SW 1271 (cell line): ENCODE measurements at places on chromosomes 6 and 20.

- no peak for DNase-seq
Measured at GRCh38 chr6:34072727-34073126, 73.2 kb downstream of the GRM4 start.

GRCh38 chr6:11271228-11272020, 39.0 kb upstream of the NEDD9 start:
- DNase-seq: no peak

DNA sequence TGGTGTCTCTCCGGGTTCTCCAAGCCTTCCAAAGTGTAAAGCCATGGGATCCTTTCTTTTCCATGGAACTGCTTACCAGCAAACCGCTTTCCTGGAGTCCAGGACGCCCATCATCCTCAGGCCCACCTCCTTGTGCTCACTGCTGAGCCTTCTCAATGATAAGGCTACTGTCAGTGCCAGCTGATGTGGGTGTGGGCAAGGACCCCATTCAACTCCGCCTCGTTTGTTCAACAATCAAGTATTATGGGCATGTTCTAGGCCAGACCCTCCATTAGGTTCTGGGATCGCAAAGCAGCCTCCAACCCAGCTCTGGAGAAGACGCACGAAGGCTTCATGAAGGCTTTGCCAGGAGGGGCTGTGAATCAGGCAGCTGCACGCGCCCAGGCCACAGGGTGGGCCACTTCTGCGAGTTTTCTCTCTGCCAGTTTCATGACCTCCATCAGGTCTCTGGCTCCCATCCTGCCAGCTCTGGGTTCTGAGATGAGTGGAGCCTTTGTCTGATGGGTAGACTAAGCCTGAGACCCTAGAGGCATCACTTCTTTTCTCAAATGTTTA, 177.1 kb downstream of the MRPL14 start:
- DNase-seq: no peak

DNA sequence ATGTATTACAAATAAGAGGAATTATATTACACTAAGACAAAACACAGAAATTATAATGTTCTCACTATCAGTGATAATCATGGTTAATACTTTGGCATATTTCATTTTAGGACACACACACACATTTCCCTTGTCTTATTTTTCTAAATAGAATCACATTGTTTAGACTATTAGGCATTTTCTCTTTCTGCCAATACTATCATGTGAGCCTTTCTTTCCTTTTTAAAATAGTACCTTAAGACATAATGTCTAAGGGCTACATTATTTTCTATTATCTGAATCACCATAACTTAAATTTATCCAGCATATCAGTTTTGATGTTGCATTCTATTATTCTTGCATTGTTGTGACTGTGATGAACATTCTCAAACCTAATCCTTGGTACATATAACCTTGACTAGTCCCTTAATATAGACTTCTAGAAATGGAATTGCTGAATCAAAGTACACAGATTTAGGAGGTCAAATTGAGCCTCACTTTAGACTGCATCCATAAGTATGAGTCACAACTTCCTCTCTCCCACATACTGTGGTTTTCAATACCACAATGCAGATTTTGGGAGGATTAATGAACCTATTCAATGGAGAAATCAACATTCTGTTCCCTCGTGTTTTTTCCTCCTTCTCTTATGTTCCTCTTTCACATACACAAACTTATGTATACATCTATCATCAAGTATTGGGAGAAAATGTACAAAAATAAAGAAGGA, 212.6 kb downstream of the MOXD1 start:
- DNase-seq: no peak

GRCh38 chr6:14290772-14291330, 173.3 kb downstream of the CD83 start:
- DNase-seq: no peak

- no peak for DNase-seq
Measured at GRCh38 chr20:17538517-17539170, 7.5 kb upstream of the BFSP1 start.

DNA sequence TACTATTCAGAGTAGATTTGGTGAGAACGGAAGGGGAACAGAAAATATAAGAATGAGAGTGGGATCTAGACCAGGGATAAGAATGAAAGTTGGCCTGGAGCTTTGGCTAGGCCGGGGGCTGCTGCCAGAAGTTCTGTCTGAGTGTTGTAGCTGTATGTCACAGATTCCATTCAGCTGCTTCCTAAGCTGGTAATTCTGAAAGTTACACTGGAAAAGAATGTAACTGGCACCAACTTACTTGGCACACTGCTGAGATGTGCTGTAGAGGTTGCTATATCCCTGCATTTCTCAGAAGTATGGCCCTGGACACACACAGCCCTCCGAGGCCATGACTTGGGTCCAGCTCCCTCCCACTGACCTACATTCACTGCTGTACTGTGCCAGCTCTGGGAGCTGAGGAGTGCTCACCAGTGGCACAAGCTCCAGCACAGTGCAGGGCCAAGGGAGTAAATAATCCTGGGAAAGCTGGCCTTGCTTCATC, 25.8 kb upstream of the TMEM217 start:
- DNase-seq: no peak

GRCh38 chr20:42530191-42530590, 659.5 kb downstream of the PTPRT start:
- no peak for DNase-seq

DNA sequence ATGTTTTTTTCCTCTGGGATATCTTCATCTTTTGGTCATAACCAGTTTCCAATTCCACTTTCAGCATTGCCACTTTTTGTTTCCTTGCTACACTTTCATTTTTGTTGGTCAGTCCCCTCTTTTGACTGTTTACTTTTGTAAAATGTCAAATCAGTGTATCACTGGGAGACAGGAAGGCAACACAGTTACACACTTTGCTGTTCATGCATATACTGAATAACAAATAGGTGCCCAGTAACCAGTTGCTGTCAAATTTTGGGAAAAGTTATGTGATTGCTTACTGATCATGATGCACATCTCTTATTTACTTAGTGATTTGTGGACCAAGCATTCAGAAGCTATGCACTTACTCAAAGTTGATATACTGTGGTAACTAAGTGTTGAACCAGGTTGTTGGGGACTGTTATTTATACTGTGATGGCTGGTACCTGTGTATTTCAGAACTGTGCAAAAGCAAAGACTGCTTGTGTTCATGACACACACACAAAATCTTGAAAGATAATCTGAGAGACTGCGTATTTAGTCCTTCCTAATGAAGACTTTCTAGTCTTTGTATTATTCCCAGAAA, 41.0 kb downstream of the ZNF292 start:
- no peak for DNase-seq

GRCh38 chr6:133542056-133542821, 301.1 kb downstream of the EYA4 start:
- DNase-seq: peak; percentile 21

DNA sequence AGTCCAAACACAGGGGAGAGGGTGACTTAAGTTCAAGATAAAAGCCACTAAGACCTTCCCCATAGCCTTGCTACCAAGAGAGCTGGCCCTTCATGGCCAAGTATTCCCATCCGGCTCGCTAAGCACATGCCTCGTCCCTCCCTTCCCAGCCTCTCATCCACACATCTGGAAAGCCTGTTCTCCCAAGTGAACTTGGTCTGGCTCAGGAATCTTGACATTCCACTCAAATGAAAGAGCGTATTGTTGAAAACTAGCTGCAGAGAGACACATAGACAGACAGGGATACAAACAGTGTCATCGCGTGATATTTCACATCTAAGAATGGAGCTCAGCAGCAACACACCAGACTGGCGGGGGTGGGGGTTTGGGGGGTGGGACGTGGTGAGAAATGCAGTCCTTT, 182.8 kb upstream of the FOXQ1 start:
- no peak for DNase-seq

- no peak for DNase-seq
Measured at GRCh38 chr6:31204751-31205145, 34.3 kb upstream of the POU5F1 start.

GRCh38 chr20:38131588-38132121, 33.4 kb downstream of the TGM2 start:
- DNase-seq: no peak

DNA sequence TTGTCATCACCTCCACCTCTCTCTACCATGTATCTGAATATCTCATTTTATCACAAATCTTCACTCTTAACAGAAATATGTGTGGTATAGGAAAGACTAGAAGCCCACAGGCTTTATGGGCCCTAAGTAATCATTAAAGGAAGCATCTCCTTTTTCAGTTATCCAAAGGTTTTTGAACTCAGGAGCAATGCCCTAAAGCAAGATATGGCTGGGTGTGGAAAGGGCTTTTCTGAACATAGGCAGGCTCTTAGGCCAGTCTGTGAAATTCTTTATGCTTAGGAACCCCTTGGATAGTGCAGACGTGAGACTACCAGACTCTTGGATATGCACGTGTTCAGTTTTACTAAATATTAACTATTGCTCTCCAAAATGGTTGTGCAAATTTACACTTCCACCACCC, 99.5 kb downstream of the ADTRP start:
- no peak for DNase-seq

GRCh38 chr6:127496471-127496870, 22.7 kb downstream of the MTCL3 start:
- peak; percentile 14 for DNase-seq

GRCh38 chr6:42197555-42198362, 3.0 kb upstream of the GUCA1B start:
- no peak for DNase-seq

DNA sequence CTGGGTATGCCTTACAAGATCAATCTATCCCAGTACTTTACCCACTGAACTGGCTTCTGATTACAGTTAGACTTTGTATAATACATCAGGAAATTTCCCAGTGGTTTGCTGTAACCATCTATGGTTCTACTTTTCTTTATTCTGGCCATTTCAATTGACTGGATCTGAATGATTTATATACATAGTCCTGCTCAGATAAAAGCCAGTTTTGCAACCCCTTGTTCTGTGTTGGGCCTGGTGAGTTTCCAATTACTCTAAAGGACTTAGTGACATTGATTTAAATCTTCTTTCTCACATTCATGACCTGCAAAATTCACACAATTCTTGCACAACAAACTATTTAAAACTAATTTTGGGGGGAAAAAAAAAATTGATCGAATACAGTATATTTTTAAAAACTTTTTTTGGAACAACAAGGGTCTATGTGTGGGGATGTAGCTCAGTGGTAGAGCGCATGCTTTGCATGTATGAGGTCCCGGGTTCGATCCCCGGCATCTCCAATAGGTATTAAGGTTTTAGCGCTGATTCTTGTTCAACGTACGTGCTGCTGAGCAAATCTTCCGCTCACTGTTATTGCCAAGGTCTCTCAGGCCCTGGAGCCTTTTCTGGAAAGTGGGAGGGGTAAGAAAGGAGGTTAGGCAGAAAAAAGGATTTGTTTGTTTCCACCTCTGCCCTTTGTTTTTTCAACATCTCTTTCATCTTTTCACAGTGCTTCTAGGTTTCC, 117.5 kb downstream of the GPX5 start:
- peak; percentile 87 for DNase-seq

DNA sequence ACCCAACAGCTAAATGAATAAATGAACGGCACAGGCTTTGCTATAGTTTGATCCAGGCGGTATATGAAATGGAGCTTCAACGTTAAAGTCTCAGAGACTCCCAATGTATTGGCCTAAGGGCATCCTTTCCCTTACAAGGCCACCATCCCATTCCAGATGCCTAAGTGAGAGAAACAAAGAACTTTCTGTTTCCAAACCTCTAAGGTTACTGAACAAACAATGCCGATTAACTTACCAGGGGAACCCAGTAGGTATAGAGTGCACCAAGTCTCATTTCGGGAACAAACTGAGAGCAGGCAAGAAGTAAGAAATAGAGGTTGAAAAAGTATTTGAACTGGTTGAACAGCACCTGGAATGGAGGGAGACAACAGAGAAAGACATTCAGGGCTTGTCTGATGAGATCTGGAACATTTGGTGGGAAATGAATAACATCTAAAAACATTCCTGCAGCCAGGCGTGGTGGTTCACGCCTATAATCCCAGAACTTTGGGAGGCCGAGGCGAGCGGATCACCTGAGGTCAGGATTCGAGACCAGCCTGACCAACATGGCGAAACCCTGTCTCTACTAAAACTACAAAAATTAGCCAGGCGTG, 42.5 kb downstream of the ATP9A start:
- no peak for DNase-seq

DNA sequence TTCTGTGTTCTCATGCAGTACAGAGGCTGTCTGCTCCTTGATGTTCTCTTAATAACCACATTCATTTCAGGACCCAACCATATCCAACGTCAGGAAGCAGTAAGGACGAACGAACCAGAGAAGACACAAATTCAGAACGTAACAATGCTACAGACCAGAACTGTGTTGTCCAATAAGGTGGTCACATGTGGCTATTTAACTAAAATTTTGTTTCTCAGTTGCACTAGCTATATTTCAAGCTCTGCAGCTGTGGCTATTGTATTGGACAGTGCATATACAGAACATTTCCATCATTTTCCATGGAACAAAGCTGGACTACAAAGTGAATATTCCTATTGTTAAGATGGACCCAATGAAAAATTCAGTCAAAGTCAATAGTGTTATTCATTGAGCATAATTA, 27.0 kb downstream of the MAP7 start:
- no peak for DNase-seq

GRCh38 chr20:62900052-62900691, 26.1 kb downstream of the DIDO1 start:
- no peak for DNase-seq

DNA sequence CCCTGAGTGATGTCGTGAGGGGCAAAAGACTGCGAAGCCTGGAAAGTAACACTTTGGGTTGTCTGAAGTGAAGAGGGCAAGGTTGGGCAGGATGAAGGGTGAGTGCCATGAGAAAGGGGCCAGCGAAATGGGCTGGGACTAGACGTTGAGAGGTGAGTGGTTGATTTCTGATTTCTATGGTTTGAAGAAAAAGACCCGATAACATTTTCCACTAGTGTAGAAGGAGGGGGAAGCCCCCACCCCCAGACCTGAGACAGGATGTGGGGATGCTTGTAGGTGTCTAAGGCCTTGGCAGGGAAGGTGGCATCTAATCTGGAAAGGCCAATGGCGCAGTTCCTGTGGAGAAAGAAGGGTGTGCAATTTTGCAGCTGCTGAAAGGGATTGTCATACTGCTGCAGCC, 25.3 kb upstream of the KIF3B start:
- no peak for DNase-seq

DNA sequence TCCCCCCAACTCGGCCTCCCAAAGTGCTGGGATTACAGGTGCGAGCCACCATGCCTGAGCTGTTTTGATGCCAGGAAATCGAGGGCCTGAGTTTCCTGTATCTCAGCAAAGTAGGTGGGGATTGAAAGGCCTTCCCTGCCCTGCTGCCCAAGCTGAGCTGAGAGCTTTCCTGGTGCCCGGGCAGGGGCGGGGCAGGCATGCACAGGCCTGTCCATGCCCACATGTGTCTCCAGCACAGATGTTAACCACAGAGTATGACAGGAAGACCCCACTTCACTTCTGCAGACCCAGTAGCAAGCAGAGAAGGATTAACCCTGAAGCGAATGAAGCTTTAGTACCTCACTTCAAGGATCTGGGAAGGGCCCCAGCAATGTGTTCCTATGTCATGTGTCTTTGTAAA, 66.0 kb downstream of the GPR6 start:
- no peak for DNase-seq
